ENCODE measurements at places on chromosomes 3 and 15. TPM values are rescaled to one million over a fixed set of nuclear protein-coding genes. Genes with fewer than 3 reads are reported as not detected.

Gene GPR62
- not detected for total RNA-seq

Gene MUSTN1
- total RNA-seq = not detected

Gene ALS2CL
- 2.3 TPM for total RNA-seq

Gene DNAH1
- 0.71 TPM for total RNA-seq

Gene EXD1
- not detected for total RNA-seq

Gene OTOL1
- not detected for total RNA-seq

Gene ACKR4
- total RNA-seq = 0.58 TPM

Gene STAC
- 0.18 TPM for total RNA-seq

Gene MFN1
- total RNA-seq = 38.9 TPM

Gene SYNPR
- not detected for total RNA-seq

Gene SPTBN5
- 0.18 TPM for total RNA-seq

Gene COL6A6
- total RNA-seq = not detected

Gene USP13
- total RNA-seq = 15.9 TPM

Gene FANCD2OS
- not detected for total RNA-seq

Gene CPEB1
- total RNA-seq = 8.1 TPM

Gene IL16
- total RNA-seq = under 0.01 TPM

Gene HGD
- total RNA-seq = not detected

Gene LMAN1L
- not detected for total RNA-seq

Gene ABI3BP
- 13.3 TPM for total RNA-seq

Gene MCF2L2
- total RNA-seq = 0.29 TPM

Gene UBA7
- total RNA-seq = 36.3 TPM

Gene BTLA
- not detected for total RNA-seq

Gene SEMA6D
- 2.9 TPM for total RNA-seq

Gene AGBL1
- total RNA-seq = not detected

All from myometrial cell (primary cell).